ENCODE measurements at places on chromosomes 3 and 15. TPM values are rescaled to one million over a fixed set of nuclear protein-coding genes. Genes with fewer than 3 reads are reported as not detected.

CDHR4 gene
- total RNA-seq, result not detected

ATP13A5 gene
- not detected for total RNA-seq

HRG gene
- total RNA-seq, result not detected

DNA sequence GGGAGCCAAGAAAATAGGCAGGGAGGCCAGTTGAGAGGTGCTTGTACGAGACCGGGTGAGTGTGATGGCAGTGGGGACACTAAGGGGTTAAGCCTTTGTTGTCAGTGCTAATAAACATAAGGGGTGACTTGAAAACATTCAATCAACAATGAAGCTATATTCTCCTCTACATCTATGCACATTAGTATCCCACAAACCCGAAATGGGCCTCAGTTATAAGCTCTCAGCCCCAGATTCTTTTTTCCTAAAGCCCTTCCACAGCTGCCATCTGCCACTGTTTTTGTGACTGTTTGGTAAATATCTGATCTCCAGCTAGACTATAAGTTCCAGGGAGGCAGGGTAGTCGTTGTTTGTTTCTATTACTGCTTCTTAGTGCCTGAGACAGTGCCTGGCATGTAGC, 118.2 kb downstream of the CADPS start:
- no peak for DNase-seq

- no peak for DNase-seq
Observed at GRCh38 chr3:171126478-171127209, 100.1 kb upstream of the SLC2A2 start.

GRCh38 chr3:188822004-188822403, 349.8 kb upstream of the TPRG1 start:
- no peak for DNase-seq

Measured in activated CD4-positive, alpha-beta memory T cell treated with anti-CD3 and anti-CD28 coated beads, Interleukin-2, amount 10 ng/mL, durations not matched to agents 7 days and 5 days (primary cell).